ENCODE measurements at places on chromosomes 1 and 21.

DNA sequence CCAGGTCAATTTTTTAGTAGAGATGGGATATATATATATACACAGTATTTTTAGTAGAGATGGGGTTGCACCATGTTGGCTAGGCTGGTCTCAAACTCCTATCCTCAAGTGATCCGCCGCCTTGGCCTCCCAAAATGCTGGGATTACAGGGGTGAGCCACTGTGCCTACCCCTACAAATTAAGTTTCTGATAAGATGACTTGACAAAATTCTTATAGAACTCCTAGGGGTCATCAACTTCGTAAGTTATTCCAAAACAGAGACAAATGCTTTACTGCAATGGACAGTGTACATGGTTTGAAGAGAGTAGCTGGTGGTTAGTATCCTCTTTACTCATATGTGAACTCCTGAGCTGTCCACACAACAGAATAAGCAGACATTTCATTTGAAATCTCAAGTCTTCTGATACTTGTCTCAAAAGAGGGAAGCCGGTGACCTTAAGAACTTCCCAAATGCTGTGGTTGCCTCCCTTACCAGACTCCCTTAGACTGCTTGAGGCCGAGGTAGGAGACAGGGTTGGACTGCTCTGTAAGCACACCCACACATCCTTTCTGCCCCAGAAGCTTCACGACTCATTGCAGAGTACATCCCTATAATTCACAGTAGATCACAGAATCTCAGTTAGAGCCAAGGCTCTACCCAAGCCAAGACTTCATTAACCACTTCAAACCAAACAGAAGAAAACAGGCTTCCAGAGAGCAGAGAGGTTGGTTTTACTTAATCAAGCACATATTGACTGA is 244.1 kb upstream of the IRF2BP2 start:
- DNase-seq: no peak

DNA sequence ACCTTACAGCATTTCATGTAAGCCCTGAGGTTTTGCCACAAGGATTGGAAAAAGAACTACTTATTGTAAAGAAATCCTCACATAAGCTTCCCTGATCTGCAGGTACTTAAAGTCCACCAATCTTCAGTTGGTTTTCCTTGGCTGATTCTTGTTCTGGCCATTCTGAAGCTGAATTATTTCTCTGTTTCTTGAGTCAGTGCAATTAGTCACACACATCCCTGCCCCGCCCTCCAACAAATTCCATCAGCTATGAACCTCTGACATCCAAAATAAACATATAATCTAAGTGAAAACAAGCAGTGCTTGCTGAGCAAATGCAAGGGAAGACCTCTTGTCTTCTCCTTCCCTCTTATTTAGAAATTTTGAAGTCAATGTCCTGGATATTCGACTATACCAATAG is 8.2 kb upstream of the FNDC7 start:
- no peak for DNase-seq

- peak; percentile 83 for DNase-seq
These were observed 26.1 kb downstream of the SLC6A17 start for GRCh38 chr1:110176299-110176956.

DNA sequence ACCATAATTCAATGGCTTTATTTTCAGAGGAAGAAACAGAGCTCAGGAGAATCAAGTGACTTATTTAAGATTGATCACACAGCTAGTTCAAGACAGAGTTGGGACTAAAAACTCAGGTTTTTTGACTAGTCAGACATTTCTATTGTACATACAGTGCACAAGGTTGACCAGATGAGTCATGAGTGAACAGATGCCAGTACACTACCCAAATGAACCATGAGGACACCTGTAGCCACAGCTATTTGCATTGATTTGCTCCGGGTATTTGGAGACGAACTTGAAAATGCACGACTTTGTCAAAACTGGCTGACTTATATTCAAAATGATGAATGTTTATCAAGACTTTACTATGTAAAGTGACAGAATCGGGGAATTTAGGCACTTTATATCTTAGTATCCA is 161.7 kb upstream of the ST6GALNAC5 start:
- no peak for DNase-seq

- peak; percentile 34 for DNase-seq
These were observed 22.6 kb downstream of the EPHA2 start for GRCh38 chr1:16133007-16133961.

DNA sequence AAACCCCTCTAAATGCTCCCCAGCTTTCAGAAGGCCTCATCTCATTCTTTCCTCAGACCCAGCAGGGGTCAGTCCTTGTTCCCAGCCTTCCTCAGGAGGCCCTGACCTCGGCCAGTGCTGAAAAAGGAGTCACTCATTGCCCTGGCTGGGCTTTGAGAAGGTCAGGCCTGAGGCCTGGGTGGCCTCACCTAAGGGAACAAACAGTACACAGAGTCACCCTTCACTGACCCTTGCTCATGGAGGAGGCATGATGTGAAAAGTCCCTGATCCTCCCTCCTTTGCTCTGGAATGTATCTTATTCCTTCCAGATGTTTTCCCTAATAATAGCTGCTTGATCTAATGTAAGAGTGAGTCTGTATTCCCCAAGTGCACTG is 117.7 kb upstream of the SLC44A3 start:
- DNase-seq: no peak

GRCh38 chr1:181023265-181024057 is 791 bp upstream of the STX6 start:
- no peak for DNase-seq

- DNase-seq: no peak
These were observed 6.2 kb upstream of the ASPM start for GRCh38 chr1:197152662-197153061.

GRCh38 chr1:230031131-230031530 is 35.9 kb upstream of the GALNT2 start:
- no peak for DNase-seq

DNA sequence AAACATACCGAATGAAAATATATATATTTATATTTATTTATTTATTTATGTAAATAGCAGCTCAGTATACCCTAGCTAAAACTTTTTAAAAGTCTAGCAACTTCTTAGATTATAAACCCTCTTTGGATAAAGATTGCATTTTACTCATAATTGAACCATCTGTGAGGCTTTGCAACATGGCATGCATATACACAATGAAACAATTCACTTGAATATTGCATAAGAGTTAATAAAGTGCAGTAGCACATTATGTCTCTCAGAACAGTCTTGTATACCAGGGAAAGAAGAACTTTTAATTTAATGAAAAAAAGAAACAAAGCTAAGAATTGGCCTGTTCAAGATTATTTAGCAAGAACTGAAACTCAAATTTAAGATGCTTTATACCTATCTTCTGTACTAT is 1363.9 kb upstream of the ADGRL2 start:
- no peak for DNase-seq

GRCh38 chr1:27530192-27530591 is 40.2 kb upstream of the WASF2 start:
- DNase-seq: no peak

DNA sequence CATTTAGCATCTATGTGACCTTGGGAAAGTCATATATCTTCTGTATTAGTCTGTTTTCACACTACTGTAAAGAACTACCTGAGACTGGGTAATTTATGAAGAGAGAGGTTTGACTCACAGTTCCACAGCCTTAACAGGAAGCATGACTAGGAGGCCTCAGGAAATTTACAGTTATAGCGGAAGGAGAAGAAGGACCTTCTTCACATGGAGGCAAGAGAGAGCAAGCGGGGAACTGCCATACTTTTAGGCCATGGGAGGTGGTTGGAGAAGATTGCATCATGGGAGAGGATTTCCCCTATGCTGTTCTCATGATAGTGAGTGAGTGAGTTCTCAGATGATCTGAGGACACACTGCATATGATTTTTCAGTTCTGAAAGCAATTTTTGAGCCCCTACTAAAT is 87.9 kb downstream of the CLEC20A start:
- DNase-seq: no peak

GRCh38 chr1:34754964-34755637 is at the start of gene GJB5:
TSS of gene GJB5 (plus strand) at chr1:34755047. CDS start at chr1:34757331, 2,284 bp downstream.
- DNase-seq: no peak

DNA sequence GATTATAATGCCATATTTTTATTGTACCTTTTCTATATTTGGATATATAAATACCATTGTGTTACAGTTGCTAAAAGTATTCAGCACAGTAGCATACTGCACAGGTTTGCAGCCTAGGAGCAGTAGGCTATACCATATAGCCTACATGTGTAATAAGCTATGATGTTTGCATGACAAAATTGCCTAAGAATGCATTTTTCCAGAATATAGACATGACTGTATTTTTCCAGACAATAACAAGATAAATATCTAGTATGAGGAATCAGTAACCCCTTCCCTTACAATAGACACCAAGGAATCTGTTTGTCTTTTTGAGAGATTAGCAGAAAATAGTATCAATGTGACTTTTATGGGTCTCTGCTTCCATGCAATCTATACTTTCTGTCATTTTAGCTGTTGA is 228.6 kb downstream of the GRIK1 start:
- no peak for DNase-seq

DNA sequence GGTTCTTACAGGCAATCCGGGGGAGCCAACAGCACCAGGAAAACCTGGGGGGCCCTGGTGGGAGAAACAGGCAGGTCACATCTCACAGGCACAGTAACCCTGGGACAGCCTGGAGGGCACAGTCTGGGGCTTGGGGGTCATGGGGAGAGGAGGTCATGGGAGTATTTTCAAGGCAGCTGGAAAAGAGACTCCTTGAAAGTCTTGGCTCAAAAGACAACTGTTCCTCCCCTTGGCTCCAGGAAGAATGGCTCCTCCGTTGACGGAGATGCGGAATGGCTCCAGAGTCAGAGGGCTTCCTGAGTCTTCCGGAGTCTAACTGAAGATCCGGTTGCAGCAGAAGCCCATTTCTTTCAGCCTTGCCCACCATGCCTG is 25.9 kb upstream of the PEF1 start:
- DNase-seq: peak; percentile 38

GRCh38 chr1:213530611-213531320 is 457.0 kb upstream of the PROX1 start:
- DNase-seq: no peak

DNA sequence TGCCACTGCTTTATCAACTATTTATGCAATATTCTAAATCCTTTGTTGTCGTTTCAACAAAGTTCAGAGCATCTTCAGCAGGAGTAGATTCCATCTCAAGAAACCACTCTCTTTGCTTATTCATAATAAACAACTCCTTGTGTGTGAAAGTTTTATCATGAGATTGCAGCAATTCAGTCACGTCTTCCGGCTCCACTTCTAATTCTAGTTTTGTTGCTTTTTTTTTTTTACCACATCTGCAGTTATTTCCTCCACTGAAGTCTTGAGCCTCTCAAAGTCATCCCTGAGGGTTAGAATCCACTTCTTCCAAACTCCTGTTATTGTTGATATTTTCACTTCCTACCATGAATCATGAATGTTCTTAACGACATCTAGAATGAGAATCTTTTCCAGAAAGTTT is 14.8 kb upstream of the ETS2 start:
- DNase-seq: no peak

GRCh38 chr1:204272505-204272904 is 58.7 kb upstream of the GOLT1A start:
- no peak for DNase-seq

- no peak for DNase-seq
These were observed 24.8 kb upstream of the ITPKB start for GRCh38 chr1:226763905-226764264.

DNA sequence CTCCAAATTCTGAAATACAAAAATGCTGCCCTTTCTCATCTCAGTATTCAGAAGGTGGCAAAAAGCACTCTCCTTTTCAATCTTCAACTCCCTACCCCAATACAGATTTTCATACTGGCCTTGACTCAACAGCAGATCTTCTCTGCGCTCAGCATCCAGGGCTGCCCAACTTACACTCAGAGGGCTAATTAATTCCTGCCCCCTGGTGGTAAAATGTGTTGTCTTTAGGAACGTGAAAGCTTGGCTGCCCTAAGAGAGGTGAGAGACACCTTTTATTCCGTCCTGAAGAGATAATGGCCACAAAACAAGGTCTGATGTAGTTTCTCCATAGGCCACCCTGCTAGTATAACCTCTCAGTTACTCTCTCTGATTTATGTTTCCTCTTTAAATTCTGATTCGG is 25.0 kb downstream of the KRTAP24-1 start:
- DNase-seq: no peak

GRCh38 chr1:219784660-219785381 is 143.5 kb downstream of the SLC30A10 start:
- peak; percentile 35 for DNase-seq

DNA sequence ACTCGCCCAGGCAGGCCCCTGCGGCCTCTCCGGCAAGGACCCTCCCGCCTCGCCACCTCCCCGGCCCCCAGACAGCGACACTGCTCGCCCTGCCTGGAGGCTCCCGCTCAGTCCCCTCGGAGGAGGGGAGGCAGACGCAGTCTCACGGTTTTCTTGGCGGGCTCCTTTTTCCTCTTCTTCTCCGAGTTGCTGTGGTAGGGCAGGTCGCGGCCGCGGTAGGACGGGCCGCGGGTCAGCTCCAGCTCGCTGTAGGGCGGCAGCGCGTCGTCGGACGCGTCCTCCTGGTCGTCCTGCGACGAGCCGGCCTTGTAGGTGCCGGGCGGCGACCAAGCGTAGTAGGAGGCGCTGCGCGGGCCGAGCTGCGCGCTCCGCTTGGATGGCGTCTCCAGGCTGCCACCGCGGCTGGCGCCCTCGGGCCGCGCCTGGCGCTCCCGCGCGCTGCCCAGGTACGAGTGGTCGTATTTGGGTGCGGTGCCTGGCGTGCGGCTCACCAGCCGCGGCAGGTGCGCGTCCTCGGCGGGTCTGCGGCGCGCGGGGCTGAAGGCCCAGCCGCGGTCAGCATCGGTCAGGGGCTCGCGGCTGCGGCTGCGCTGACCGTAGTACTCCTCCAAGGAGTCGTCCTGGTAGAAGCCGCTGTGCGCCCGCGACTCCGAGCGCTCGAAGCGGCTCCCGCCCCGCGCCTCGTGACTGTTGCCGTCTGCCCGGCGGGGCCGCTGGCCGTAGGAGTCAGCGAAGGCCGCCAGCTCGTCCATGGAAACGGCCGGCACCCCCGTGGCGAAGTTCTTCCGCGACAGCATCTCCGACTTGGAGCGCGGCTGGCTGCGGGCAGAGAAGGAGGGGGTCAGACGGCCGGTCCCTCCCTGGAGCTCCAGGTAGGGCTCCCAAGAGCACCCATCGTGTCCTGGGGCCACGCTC is 44.8 kb upstream of the TADA1 start:
- DNase-seq: peak; percentile 17

DNA sequence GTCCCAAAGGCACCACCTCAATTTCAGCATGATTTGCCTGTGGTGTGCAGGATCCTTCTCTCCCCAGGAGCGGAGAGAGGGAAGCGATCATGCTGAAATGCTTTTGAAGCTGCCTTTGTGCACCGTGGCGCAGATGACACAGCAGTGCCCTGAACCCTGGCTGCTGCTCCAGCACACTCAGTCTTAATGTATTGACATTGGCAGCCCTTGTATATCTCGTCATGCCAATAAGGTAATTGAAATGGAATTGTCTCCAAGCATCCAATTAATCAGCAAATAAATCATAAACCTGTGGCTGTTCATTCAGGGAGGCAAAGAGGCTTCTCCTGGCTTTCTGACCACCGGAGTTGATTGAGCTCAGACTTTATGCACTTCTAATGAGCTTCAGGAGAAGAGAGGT is 139.8 kb downstream of the KAZN start:
- DNase-seq: no peak

All from right cardiac atrium (tissue), 5 donors.